Stimulated activated CD4-positive, alpha-beta T cell treated with anti-CD3 and anti-CD28 coated beads, Interleukin-1b, Interleukin-23, amount 100 ng/mL, for 4 hours (primary cell): ENCODE measurements at places on chromosomes 13 and 19.

DNA sequence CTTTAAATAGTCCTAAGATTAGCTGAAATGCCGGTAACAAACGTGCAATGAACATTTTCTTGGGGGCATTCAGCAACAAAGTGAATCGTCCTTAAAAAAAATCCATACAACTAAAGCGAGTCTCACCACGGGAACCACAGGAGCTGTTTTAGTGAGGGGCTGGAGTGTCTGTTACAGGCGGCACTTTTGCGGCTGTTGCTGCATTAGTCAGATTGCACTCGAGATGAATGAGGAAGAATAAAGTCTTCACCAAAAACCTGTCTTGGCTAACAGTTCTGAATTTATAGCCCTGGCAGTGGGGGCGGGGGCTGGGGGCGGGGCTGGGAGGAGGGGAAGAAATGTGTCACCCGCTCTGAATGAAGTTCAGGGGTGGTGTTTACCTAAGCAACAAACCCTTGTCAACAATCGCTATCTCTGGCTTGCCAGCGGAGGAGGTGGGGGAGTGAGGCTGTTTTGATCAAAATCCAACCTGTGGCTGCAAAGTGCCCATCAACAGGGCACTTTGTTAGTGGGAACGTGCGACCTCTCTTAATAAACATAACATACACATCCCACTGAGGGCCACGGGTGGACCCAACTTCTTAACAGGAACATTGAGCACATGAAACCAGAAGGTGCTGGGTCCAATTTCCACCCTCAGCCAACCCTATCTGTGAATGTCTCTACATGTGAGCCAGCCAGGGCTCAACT lies 44.5 kb downstream of the RFX2 start:
- DNase-seq = peak; percentile 50

GRCh38 chr13:47831265-47831664 lies 169.8 kb downstream of the SUCLA2 start:
- no peak for DNase-seq

DNA sequence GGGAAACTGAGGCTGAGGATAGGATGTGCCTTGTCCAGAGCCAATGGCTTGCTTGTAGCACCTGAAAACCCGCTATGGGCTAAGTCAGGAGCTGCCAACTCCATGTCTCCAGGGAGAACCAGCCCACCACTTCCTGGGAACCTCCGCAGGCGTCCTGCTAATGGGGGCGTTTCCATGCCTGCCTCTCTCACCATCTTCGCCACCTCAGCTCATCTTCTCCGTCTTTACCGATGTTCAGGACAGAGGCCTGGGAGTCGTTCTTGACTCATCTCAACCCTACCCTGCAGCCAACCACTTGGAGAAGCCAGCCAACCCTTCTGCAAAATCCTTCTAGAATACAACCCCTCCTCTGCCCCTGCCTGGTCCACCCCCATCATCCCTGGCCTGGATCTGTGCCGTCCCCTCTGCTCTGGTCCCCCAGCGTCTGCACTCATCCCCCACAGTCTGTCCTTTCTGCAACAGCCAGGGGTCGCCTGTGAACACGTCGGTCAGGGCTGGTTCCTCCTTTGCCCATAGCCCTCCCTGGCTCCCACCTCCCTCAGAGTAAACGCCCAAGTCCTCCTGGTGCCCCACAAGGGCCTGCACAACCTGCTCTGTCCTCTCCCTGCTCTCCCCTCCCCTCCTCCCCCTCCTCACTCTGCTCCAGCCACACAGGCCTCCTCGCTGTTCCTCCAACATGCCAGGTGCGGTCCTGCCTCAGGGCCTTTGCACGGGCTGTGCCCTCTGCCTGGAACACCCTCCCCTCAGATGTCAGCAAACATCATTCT lies 31.0 kb downstream of the PTPRS start:
- no peak for DNase-seq

DNA sequence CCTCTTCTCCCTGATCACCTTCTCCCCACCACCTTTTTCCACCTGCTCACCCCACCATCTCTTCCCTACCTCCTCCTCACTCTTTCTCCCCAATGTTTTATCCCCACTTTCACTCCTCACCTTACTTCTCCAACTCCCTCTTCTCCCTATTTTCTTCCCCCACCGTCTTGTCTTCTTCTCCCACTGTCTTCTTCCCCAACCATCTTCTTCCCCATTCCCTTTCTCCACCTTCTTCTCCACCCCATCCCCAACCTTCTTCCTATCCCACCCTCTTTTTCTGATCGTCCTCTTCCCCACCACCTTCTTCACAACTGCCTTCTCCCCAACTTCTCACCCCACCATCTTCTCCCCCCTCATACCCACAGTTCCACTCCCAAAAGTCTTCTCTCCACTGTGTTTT lies 929.4 kb downstream of the UQCRFS1 start:
- no peak for DNase-seq

- no peak for DNase-seq
Observed at GRCh38 chr13:83211301-83211700, 671.0 kb downstream of the SLITRK1 start.

DNA sequence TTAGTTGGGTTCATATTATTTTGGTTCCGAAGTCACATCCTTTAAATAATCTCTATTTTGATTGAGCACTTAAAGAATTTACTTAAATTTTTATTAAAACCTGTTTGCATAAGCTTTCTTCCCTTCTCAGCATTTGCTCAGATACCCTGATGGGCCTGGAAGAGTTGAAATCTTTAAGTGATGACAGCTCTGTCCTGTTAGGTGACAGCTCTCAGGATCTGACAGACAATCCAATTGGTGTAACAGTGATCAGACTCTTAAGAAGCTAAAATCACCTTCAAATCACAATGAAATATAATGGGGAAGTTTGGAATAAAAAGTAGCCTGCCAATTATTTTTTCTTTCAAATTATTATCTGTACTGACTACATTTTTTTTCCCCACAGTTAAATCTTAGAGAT lies 284.4 kb downstream of the LMO7 start:
- no peak for DNase-seq

- no peak for DNase-seq
Observed at GRCh38 chr19:6088602-6089049, 21.7 kb downstream of the RFX2 start.

DNA sequence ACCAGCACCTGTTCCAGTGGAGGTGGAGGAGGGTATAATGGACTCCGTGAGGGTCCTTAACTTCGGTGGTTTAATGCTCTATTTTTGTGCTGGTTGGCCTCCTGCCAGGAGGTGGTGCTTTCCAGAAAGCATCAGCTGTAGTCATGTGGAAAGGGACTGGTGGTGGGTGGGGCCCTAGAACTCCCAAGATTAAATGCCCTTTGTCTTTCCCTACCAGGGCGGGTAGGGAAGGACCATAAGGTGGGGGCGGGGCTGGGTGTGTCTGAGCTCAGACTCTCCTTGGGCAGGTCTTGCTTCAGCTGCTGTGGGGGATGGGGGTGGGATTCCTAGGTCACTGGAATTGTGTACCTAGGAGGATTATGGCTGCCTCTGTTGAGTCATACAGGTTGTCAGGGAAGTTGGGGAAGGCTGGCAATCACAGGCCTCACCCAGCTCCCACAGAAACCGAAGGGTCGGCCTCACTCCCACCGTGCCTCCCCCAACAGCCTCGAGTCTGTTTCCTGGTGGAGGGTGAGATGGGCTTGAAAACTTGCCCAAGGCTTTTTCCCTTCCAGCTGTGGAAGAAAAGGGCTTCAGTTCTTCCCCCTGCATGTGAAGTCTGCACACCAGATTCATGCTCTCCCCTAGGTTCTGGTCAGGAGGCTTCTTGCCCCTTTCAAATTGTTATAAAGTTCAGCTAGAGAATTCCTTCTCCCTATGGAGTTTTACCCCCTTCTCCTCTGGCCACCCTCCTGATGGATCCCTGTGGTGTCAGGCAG lies 60.3 kb upstream of the CLDN10 start:
- DNase-seq = no peak

- DNase-seq = peak; percentile 45
Observed at GRCh38 chr19:51327066-51328001, 14.6 kb downstream of the VSIG10L start.

DNA sequence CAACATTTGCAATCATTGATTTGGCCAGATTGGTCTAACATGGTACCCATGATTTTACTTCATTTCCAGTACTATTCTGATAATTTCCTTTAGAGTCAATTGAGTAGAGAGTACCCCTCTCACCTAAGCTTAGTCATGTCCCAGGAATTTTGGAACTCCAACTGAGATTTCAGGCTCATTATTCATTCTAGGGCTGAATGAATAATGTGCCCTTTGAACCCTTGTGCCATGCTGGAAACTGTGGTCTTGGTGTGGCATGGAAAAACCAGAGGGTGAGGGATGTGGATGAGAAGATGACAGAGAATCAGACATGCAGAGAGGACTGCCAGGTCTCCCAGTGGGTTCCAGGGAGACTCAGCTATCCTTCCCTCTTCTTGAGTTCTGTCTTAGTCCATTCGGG lies 30.2 kb downstream of the ITM2B start:
- DNase-seq = no peak

- no peak for DNase-seq
Observed at GRCh38 chr13:29855009-29855408, 4.6 kb upstream of the UBL3 start.

- no peak for DNase-seq
Observed at GRCh38 chr13:39789451-39789850, 134.0 kb downstream of the COG6 start.

- DNase-seq = peak; percentile 87
Observed at GRCh38 chr19:19145684-19146608, 7.7 kb upstream of the TMEM161A start.

DNA sequence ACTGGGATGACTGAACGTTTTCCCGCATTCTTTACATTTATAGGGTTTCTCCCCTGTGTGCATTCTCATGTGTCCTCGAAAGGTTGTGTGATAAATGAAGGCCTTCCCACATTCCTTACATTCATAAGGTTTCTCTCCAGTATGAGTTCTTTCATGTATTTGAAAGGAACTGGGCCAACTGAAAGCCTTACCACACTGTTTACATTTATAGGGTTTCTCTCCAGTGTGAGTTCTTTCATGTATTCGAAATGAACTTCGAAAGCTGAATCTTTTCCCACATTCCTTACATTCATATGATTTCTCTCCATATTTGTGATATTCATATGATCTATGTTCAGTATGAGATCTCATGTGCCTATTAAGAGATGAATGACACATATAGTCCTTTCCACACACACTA lies 19.4 kb downstream of the ZNF709 start:
- no peak for DNase-seq

DNA sequence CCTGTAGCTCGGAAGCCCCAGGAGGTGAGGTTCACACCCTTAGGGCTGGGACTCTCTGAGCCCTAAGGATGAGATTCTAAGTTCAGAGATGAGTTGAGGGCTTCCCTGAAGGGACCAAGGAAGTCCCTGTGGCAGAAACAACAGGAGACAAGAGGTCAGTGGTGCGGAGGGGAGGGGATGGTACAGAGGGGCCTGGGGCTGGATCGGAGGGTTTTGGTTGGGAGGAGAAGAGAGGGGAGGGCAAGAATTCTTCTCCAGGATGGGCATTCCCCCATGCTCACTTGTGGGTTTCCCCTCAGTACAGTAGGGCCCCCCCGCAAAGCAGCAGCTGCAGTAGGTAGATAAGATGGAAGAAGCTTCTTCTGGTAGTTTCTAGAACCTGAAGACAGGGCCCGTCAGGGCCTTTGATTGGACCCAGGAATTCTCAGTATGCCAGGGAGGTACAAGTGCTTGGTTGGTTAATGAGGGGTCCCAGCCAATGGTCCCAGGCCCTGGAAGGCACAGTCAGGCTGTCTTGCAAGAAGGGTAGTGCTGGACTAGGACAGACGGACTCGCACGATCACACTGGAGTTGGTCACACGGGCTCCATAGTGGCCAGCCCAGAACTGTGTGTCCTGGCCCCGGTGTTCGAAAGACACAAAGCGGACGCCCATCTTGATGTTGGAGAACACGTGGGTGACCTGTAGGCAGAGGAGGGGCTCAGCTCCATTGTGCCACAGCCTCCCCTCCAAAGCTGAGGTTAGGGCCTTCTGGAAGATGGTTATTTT lies 7.3 kb downstream of the FBXO27 start:
- no peak for DNase-seq

GRCh38 chr13:94641409-94641941 lies 39.8 kb downstream of the GPR180 start:
- no peak for DNase-seq

DNA sequence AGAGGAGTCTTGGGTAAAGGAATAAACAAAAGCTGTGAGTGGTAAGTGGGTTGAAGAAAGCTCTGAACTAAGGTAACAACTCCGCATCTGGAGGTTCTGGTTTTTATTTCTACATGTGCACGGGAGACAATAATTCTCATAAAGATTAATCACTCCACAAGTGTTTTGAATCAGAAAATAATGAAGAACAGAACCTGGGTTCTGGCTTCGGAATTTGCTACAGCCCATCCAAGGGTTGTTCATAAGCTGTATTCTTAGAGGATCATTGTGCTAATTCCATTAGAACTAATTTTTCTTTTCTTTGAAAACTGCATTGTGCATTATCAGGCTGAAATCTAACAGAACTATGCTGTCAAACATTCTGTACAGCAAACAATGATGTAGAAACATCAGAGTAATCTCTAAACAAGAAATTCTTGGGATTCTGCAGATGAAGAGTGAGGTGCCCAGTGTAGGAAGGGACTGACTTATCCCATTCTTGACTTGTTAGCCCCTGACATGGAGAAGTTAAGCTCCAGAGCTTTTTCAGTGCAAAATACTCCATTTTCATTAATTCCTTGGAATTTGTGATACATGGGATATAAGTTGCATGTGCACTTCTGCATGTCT lies 368.2 kb downstream of the COG6 start:
- no peak for DNase-seq

- DNase-seq = no peak
Observed at GRCh38 chr13:32234914-32235313, 80.2 kb downstream of the ZAR1L start.

DNA sequence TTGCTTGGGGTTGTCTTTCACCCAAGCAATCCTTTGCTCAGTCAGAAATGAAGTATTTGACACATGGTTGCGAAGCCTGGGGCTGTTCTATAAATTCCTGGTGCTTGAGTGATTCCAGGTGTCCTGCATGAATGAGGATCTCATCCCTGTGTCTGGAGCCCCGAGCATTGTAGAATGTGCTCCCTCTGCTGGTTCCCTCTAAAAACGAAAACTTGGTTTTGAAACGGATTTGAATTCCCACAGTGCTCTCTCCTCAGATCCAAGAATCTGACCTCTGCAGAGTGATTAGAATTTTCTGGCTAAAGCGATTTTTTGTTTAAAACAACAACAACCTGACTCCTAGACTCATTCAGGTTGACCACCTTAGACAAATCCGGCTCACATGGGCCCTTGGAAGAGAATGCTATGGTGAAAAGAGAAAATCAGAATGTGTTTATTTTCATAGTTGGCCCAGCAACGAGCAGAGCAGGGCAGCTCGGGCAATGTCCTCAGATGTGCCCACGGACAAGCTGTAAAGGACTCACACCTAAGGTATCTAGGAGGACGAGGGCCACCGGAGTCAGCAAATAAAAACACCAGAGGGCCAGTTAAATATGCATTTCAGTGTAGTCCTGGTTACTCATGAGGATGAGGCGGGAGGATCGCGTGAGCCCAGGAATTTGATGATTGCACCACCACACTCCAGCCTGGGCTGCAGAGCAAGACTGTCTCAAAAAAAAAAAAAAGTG lies 8.7 kb upstream of the ATP12A start:
- no peak for DNase-seq

- DNase-seq = no peak
Observed at GRCh38 chr19:46954993-46955812, 64.4 kb upstream of the NPAS1 start.
